T-helper 1 cell (primary cell): ENCODE measurements at places on chromosomes 5 and 9.

GRCh38 chr5:96284727-96285389 lies 148.2 kb downstream of the PCSK1 start:
- no peak for DNase-seq

DNA sequence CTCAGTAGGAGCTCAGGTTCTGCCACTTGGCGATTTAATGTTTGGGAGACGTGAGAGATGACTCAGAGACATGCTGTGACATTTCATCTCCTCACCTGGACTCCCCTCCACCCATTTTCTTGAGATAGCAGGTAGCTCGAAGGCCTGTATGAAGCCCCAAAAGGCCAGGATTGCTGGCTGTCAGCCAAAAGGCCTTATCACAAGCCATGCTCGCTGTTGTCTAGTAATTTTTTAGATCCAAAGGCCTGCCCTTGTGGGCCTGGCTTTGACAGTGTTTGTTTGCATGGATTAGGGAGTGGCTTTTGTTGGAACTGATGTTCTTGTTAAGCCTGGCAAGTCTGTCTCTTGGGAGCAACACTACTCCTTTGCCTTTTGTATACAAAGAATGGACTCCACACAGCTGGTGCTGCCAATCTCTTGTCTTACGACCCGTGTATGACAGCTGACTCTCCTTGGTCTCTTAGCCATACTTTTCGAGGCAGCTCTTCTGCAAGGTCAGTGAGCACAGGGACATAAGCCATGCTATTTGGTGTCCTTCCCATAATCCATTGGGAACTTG lies 22.7 kb downstream of the CAVIN4 start:
- DNase-seq = no peak

GRCh38 chr9:27377811-27378456 lies 81.0 kb upstream of the EQTN start:
- no peak for DNase-seq

DNA sequence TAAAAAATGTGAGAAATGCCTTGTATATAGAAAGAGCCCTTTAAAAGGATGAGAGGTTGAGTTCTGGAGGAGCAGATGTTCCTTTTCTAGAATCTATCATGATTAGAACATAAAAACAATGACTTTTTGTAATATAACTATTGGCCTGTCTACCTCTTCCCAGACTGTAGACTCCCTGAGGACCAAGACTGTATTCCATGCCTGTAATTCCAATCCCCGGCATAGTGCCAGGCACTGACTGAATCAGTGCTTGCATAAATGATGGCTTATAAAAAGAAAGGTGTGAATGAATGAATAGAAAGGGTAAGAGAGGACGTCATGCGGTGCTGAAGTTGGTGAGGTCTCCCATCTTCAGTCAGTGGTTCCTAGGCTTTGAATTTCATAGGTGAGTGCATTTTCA lies 92.6 kb upstream of the GDNF start:
- DNase-seq = no peak

GRCh38 chr9:135707252-135708138 lies 5.5 kb downstream of the KCNT1 start:
- DNase-seq = no peak

GRCh38 chr5:1041225-1042143 lies 32.9 kb downstream of the NKD2 start:
- no peak for DNase-seq

GRCh38 chr5:501831-502184 lies 22.4 kb downstream of the SLC9A3 start:
- no peak for DNase-seq

- DNase-seq = no peak
Measured at GRCh38 chr9:6184749-6185645, 30.6 kb upstream of the IL33 start.

- no peak for DNase-seq
Measured at GRCh38 chr5:67020096-67020615, 176.4 kb downstream of the CD180 start.

DNA sequence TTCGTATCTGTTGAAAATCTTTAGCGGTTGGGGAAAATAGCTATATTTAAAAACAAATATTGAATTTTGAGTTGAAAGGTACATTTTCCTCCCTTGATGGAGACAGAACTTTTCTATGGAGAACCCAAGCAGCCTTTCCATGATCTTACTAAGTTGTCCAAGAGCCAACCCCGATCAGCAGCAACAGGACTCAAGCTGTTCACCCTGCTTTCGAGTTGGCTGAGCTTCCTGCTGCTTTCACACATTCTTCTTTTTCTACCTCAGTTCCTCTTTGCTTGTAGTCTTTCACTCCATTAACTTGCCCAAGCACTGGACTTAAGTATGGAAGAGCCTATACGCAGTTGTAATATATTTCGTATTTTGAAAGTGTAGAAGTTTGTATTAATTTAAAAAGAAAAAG lies 59.4 kb downstream of the IL6ST start:
- no peak for DNase-seq

GRCh38 chr9:117088786-117089185 lies 326.1 kb downstream of the ASTN2 start:
- DNase-seq = no peak
